ENCODE measurements at places on chromosomes 2 and 18.
A peak's percentile ranks its signal among the peaks of the same experiment; 100 is the strongest.

GRCh38 chr2:67457699-67458098 lies 60.6 kb downstream of the ETAA1 start:
- no peak for DNase-seq

DNA sequence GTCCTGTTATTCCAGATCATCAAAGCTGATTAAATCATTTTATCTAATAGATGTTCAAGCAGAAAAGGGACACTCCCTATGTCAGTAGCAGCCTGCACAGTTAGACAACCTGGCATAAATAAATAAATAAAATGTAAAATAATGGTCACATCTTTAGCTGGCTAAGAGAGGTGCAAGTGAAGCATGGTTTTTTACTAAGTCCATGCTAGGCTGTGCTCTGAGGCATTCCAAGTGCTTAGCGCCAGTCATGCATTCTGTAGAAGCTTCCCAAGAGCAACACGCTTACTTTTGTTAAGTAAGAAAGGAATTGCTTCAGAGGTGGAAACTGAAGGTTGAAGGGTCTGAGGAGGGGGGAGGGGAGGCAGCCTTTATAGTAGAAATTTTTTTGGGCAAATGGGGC lies 351.2 kb downstream of the CDH2 start:
- no peak for DNase-seq

- DNase-seq: peak; percentile 80
Observed at GRCh38 chr2:236180831-236181453, 12.8 kb upstream of the GBX2 start.

- DNase-seq: no peak
Observed at GRCh38 chr18:9737472-9738121, 29.5 kb downstream of the RAB31 start.

DNA sequence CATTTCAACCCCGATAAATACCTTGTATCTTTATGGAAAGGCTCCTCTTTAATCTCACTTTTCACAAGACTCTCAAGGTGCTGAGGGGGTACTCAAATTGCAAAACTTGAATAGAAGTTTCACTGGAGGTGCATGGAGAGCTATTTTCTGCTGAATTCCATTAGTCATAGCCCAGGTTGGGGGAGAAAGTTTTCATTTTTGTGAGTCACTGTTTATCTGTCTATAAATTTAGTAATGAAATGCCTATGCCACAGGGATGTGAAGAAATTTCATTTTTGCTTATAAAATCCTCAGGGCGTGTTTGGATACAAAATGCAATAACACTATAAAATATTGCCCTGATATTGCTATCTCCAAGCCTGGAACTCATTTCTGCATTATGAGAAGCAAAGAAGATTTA lies 346.3 kb downstream of the LRATD1 start:
- DNase-seq: no peak

DNA sequence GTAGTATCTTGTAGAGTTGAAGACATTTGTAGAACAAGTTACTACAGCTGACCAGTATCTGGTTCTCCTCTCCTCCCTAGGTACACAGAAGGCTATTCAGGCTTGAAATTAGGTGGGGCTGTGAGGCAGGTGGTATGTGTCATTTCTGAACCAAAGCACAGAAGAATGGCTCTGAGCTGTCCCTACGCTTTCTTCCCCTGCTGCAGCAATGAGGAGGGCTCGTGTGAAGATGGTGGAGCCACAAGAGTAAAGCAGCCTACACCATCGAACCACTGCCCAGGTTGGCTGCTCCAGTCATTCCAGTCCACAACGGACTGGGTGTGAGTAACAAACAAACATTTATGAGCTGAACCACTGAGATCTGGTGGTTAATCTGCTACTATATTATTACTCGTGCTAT lies 148.9 kb downstream of the DTNB start:
- DNase-seq: no peak

DNA sequence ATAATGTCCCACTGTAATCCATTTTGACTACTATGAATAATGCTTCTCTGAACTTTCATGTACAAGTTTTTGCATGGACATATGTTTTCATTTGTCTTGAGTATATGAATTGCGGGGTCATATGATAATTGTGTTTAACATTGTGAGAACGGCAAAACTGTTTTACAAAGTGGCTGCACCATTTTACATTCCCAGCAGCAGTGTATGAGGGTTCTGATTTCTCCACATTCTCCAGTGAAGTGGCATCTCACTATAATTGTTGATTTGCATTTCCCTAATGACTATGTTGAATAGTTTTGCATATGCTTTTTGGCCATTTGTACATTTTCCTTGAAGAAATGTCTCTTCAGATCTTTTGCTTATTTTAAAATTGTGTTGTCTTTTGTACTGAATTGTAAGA lies 20.1 kb downstream of the NCOA1 start:
- no peak for DNase-seq

DNA sequence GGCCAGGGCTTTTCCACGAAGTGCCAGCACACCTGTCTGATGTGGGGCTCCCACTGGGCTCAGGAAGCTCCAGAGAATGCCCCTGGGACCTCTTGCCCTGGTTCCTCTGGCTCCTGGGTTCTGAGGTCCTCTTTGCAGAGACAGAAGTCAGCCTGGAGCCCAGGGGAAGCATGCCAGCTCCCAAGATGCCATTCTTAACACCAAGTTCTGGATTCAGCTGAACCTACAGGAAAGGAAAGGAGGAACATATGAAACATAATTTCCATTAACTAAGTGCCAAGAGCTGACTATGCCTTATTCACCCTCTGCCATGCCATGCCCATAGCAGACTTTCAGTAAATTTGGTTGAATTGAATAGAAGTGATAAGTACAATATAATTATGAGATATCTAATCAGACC lies 21.9 kb downstream of the FAM124B start:
- DNase-seq: no peak
